Progenitor cell of endocrine pancreas (in vitro differentiated cells): ENCODE measurements at places on chromosomes 1 and 21.

- DNase-seq = no peak
These were observed 7.2 kb downstream of the IFT25 start for GRCh38 chr1:53938136-53938830.

DNA sequence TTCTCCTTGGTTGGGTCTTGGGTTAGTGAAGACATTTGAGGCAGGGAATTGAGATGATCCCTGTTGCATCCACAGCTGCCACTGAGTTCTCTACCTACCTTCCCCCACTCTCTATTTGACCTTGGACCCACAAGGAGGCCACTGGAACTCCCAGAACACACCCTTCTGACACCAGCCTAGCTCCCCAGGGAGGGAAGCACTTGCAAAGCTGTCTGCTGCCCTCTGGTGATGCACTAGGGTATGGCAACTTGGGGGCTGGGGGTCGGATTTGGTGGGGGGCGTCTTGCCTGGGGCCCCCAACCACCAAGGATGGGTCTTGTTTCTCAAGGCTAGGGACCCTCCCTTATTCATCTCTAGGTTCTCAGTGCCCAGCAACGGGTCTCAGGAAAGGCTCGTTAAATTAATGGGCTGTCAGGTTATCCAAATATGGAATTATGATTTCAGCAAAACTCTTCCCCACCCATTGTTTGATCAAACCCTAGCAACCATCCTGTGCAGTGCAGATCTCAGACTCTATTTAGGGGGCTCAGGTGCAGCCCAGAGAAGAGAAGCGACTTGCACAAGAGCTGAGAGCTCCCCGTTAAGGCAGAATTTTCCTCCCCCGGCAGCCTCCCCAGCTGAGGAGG, 177.8 kb upstream of the KLHDC7A start:
- no peak for DNase-seq

- no peak for DNase-seq
These were observed 31.6 kb downstream of the RGS5 start for GRCh38 chr1:163170975-163171676.

GRCh38 chr1:153350321-153350957, 1.8 kb upstream of the PGLYRP4 start:
- no peak for DNase-seq

GRCh38 chr1:86616871-86617270, 70.0 kb downstream of the CLCA4 start:
- no peak for DNase-seq

- no peak for DNase-seq
These were observed 559.7 kb upstream of the CAMK1G start for GRCh38 chr1:209023790-209024189.

DNA sequence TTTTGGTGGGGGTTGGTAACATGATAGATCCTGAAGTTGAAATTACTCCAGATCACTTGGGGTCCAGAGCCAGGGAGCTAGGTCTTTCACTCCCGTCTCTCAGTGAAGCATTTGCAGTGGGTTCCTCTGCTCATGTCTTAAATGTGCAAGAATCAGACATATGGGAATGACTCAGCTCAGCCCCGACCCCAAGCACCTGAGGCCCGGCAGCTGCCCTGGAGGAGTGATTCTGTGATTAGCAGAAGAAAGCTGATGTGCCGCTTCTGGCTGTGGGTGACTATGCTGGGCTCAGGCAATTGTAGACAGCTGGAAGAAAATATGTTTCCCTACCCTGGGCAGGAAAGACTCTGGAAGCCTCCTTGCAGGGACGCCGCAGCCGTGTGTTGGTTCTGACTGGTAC, 601.7 kb downstream of the NPHP4 start:
- no peak for DNase-seq

GRCh38 chr1:59455206-59455605, 158.3 kb downstream of the FGGY start:
- DNase-seq = no peak

GRCh38 chr1:184061396-184062003, 10.0 kb downstream of the TSEN15 start:
- no peak for DNase-seq

- DNase-seq = no peak
These were observed 39.8 kb upstream of the RGS8 start for GRCh38 chr1:182724215-182724614.

DNA sequence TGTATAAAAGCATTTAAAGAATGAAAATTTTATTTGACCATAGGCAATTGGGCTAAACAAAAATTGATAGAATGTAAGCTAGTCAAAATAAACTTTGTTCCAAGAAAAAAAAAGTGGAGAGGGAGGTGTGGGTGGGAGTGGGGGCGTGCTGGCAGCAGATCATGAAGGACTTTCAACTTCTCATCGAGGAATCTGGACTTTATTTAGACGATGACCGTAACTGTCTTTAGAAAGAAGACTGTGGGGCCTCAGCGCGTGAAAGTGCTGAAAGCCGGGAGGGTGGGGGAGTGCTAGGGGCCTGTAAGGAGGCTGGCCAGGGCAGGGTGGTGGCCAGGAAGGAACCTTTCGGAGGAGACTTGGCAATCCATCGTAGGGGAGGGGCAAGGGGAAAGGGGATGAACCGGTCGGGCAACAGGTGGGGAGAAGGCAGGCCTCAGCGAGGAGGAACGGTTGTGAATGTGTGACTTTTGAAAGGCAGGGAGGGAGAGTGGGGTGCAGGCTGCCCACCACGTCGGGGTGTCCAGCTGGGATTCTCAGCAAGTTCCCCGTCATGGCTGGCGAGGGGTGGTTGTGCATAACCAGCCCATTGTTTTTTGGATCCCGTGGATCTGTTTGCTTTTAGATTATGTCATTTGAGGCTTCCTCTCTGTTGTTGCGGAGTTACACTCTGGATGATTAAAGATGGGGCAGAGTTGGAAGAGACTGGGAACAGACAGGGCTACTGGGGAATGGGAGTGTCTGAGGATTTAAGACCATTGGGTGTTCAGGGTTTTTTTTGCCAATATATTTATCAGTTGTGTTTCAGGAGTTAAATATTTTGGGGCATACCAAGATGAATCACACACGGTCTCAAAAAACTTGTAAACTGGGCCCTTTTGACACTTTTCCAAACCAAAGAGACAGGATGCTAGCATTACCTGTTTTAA, 35.5 kb downstream of the HUNK start:
- no peak for DNase-seq
